ENCODE measurements at places on chromosomes 4 and X.
A peak's percentile ranks its signal among the peaks of the same experiment; 100 is the strongest.

DNA sequence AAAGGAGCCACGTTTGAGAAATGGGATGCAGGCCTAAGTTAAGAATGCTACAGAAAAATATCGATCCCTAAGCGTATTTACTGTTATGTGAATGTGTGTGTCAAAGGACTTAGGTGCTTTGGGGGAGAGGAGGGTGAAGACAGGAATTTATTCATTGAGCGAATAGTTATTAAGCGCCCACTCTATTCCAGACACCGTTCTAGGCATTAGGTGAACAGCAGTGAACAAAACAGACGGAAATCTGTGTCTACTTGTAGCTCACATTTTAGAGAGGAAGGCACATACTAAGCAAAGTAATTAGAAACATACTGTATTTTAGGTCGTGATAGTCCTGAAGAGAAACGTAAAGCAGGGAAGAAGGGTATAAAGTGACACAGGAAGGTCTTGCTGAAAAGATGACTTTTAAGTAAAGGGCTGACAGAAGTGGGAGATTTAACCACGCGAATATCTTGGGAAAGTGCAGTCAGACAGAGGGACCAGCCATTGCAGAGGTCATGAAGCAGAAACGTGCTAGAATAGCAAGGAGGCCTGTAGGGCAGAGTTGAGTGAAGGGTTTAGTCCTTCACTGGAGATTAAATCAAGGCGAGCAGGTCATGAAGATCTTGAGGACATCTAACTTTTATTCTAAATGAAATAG lies 541 bp downstream of the AIMP1 start:
- no peak for DNase-seq

- DNase-seq: no peak
These were observed 113.1 kb downstream of the RS1 start for GRCh38 chrX:18558799-18559198.

- DNase-seq: no peak
These were observed 11.2 kb downstream of the NEK1 start for GRCh38 chr4:169601016-169601771.

DNA sequence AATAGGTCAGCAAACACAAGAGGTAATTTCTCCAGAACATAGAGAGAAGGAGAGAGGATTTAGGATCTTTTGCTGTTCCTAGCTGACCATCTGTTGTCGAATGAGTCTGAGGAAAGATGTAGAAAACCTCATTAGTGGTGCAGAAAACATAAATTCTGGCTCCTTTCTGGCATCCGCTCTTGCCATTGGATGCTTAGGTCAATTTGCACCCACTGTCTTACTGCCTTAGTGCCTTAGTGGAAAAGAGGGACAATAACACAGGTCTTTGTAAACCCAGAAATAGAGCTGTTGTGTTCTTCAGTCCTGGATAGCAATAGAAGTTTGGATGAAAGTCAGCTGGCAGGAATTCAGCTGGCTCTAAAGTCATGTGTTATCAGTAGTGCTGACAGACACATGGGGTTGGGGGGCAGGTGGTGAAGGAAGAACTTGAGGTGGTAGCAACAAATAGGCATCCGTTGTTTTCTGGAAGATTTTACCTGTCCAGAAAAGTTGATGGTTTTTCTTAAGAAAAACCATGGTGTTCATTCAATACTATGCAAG lies 78.2 kb downstream of the GLRA2 start:
- DNase-seq: no peak

GRCh38 chrX:29083823-29084222 lies 496.6 kb downstream of the IL1RAPL1 start:
- DNase-seq: no peak

GRCh38 chrX:130110379-130111219 lies at the start of gene ELF4:
Gene ELF4, minus strand, starts transcription at chrX:130110497. Its CDS starts 29,167 bp downstream, at chrX:130081330.
- peak; percentile 28 for DNase-seq

- no peak for DNase-seq
These were observed 213.8 kb upstream of the PACRGL start for GRCh38 chr4:20486433-20486832.

DNA sequence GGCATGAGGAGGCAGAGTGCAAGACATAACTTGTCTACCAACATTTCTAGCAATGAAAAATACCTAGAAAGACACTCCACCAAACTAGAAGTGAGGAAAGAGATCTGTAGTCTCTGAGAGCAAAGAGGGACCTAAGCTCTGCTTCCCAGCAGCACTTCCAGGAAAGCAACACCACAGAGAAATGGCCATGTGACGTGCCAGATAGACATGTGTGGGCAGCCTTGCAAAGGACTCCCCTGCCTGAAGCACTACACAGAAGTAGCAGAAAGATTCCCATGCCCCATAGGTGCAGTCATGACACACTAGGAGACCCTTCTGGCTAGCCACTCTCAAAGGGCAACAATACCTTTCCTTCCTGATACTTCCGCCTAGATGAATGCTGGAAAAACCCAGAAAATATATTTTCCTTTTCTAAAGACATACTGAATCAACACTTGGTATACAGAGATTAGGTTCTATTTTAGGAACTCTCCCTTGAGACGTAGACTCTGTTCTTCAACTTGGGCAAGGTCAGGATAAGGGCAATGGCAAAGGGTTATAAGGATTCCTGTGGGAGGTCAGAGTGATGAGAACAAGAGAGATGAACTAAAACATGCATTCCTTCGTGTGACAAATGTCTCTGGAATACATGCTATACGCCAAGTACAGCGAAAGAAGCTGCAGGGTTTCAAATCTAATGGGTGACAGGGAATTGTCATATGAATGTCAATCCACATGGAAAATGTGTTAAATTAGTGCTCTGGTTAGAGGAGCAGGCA lies 187.5 kb upstream of the ETNPPL start:
- no peak for DNase-seq

GRCh38 chr4:115850799-115851509 lies 737.5 kb upstream of the NDST4 start:
- DNase-seq: no peak

- no peak for DNase-seq
These were observed 170.3 kb upstream of the PUDP start for GRCh38 chrX:7318241-7318640.

DNA sequence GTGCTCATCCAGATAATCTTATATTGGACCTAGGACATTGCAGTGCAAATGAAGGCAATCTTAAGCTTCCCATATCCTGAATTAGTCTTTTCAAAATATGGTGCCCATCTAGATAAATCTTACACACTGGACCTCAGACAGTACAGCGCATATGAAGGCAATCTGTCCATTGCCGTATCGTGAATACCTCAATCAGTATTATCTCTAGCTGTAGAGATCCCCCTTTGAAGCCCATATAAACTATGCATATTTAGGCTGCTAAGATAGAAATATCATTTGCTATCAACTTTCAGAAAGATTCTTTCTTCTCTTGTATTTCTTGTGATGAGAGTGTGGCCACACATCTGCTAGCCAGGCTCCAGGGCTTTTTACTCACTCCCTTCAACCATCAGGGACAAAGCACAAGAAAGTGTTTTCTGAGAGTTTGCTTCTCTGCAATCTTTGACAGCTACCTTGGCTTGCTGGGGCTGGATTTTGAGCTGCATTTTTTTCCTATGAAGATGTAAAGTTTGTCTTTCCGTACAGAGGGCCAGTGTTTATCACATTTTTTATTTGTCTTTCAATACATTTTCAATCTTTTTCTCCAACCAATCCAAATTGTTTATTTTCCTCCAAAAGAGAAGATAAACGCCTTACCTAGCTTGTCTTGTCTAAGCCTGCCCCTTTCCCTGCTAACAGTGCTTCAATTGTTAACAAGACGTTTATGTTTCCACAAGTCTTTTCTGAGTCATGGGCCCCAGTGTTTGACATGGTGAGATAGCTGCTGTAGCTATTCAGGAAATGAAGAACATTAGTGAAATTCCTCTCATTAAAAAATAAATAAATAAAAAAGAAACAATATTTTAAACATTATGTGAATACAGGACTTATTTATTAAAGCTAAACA lies 57.6 kb upstream of the FAT1 start:
- no peak for DNase-seq

DNA sequence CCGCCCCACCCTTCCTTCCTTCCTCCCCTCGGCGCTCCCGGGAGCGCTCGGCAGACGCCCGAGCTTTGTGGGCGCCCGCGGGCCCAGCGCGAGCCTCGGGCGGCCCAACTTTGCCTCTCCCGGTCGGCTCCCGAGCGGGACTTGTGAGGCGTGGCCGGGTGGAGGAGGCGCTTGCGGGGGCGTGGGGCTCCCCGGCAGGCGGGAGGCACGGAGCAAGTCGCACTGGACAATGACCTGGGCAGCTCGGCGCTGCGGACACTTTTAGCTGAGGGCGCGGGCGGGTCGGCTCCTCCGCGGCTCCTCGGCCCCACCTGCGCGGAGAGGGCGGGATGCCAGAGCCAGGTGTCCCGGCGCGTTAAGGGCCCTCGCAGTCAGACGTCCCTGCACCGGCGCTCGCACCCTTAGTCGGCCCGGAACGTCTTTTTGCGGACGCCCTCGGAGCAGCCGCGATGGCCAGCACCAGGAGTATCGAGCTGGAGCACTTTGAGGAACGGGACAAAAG lies 385 bp downstream of the DCLK2 start:
- no peak for DNase-seq

DNA sequence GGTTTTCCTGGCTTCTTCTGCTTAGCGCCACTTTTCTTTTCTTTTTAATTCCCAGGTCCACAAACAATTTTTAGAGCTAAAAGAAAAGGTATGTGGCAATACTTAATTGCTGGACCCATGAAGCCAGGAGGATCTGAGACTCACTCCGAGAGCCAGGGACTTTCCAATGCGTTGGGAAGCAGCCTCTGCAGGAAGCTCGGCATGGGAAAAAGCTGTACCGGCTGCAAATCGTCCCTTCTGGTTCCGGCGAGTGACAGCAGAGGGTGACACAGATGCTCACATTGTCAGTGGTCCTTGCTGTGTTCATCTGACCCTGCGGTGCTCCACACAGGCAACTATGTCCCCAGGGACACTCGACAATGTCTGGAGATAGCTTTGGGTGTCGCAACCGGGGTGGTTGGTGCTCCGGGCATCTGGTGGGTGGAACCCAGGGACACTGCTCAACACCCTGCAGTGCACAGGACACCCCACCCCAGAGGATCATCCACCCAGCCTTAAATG lies 164.0 kb downstream of the PRKX start:
- peak; percentile 54 for DNase-seq

DNA sequence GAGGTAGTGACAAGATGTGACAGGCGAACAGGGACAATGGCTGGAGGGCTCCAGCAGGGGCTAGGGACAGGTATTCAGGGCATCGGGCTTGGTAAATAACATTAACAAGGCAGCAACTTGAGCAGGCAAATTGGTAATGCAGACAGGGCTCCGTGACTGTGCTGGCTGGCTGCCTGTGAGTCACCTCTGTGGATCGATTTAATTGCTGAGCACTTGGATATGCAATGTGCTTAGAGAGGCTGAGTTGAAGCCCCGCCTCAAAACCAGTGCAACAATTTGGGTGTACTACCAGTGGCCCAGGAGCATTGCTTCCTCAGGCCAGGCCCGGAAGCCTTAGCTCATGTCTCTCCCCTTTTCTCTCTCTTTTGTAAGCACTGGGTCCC lies 19.5 kb downstream of the CNGA2 start:
- DNase-seq: peak; percentile 63

DNA sequence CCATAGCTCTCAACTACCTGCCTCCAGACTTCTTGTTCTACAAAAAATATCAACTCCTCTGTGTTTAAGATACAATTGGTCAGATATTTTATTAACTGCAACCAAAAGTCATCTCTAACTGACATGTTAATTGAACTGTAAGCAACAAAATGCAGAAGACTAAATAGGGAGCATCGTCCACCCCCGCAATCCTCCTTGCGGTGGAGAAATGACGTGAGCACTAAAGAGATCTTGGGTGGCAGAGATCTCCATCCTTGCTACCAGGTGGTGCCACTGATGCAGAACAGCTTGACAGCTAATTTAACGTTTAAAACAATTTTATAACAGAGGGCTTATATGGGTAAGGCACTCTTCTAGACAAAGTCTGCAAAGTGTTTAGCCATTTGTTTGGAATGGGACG lies 164.4 kb upstream of the FTHL17 start:
- no peak for DNase-seq

DNA sequence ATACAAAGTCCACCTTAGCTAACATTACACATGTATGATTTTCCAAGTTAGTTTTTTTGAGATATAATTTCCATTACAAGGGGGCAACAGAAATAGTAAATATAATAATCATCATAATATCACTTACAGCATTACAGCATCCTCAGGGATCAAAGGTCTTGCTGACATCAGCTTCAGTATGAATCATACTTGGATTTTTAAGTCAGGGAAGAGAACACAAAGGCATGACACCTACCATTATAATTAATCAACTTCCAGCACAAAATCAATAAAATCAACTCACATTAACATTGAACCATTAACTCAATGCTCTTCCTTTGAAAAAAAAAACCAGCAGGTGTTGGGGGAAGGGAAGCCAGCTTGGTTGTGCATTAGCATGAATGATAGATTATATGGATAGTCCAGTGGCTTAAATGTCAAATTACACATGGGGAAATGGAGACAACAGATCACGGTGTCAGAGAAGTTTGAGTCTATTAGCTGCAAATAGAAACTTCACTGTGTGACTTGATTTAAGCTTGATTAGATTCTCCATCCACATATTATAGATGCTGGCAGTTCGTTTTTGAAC lies 66.9 kb upstream of the CAPN6 start:
- no peak for DNase-seq

DNA sequence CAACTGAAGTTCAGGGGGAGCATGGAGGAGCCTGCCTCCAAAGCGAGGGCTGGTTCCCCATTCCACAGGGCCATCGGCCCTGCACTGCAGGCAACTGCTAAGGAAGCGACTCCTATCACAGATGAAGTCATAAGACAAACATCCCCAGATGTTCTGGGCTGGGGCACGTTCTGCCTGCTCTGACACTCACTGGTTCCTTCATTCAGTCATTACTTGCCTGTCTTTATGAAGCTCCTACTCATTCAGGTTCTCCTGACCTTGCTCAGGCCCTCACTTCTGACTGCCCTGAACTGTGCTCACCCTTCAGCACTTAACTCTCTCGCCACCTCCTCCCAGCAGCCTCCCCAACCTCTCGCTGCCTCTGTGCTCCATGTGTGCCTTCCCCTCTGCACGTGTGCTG lies 2.5 kb upstream of the SLC2A9 start:
- DNase-seq: no peak

GRCh38 chrX:37378404-37378803 lies 29.2 kb downstream of the PRRG1 start:
- peak; percentile 2 for DNase-seq

DNA sequence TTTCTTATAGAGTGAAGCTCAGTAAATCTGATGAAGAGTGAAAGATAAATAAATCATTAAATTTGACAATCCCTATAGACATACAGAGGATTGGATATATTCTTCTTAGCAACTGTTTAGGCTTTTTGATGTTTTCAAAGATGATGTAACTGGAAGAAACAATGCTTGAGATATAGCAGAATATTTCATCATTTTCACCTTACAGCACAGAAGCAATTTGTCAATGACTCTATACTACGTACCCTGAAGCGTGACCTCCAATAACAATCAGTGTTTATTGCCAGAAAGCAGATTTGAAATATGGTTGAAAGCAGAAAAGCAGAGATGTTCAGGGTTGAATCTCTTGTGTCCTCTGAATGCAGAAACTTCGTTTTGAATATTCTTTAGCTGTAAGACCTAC lies 228.4 kb downstream of the DTHD1 start:
- DNase-seq: no peak
